Mucosa of gallbladder (tissue), 1 donor: ENCODE measurements at places on chromosomes 4 and X. TPM values are rescaled to one million over a fixed set of nuclear protein-coding genes. Genes with fewer than 3 reads are reported as not detected.

GRCh38 chrX:103330681-103331288, 746 bp downstream of the TCEAL7 start:
- no peak for DNase-seq

- DNase-seq, result no peak
These were observed 23.3 kb upstream of the NDP start for GRCh38 chrX:43996491-43996890.

The YY2 gene
- 1.9 TPM for total RNA-seq

DNA sequence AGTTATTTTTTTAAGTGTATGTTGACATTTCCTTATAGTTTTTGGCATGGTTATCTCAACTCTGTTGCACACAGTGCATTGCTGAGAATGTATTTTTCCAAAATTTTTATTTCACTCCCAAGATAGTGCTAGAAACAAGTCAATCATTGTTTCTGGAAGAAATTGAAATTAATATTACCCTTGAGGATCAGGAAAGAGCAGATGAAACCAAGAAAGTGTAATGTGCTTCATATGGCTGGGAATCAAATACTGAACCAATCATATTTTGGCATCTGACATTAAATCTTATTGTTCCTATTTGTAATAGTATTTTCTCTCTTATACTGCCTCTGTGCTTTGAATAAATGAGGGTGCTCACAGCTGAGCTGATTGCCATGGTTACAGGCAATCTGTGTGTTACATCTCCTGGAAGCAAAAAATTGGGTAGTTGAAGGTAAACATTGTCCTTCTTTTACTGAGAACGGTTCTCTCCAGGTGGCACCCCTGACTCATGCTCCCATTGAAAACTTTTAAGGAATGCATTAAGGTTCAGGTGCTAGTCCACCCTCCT, 358.2 kb upstream of the NR3C2 start:
- no peak for DNase-seq

The FABP2 gene
- not detected for total RNA-seq

DNA sequence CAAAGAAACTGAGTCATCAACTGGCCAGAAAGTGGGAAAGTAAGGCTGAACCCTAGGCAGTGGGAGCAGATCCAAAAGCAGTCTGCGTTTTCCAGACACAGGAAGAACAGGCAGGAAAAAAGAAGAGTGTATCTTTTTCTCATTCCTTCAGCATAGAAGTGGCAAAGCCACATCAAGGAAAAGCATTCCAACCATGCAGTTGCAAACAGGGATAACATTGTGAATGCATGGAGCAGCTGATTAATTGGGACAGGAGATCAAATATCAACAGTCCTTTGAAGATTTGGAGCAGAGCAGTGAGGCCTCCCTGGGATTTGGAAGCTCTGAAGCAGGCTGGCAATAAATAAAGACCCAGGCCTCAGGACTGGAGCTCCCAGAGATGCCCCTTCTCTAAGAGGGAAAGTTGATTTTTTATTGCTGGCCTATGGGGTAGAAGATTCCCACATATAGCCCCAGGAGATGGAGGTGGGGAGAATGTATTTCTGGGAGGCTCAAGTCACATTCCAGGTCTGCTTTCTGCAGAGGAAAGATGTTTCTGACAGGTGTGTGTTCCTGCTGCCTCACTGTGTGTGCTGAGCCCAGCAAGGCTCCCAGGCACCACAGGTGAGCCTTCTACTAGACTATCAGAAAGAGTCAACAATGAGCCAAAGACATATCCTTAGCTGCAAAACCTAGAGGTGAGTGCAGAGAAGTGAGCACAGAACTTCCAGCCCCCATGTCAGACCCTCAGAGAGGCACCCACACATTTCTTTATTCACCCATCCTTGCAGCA, 222.5 kb downstream of the RAB28 start:
- no peak for DNase-seq

The BEND4 gene
- 0.20 TPM for total RNA-seq

- DNase-seq, result no peak
These were observed 958.2 kb downstream of the PCDH7 start for GRCh38 chr4:31678356-31678755.

GRCh38 chrX:130085551-130086446, 24.5 kb downstream of the ELF4 start:
- no peak for DNase-seq

DNA sequence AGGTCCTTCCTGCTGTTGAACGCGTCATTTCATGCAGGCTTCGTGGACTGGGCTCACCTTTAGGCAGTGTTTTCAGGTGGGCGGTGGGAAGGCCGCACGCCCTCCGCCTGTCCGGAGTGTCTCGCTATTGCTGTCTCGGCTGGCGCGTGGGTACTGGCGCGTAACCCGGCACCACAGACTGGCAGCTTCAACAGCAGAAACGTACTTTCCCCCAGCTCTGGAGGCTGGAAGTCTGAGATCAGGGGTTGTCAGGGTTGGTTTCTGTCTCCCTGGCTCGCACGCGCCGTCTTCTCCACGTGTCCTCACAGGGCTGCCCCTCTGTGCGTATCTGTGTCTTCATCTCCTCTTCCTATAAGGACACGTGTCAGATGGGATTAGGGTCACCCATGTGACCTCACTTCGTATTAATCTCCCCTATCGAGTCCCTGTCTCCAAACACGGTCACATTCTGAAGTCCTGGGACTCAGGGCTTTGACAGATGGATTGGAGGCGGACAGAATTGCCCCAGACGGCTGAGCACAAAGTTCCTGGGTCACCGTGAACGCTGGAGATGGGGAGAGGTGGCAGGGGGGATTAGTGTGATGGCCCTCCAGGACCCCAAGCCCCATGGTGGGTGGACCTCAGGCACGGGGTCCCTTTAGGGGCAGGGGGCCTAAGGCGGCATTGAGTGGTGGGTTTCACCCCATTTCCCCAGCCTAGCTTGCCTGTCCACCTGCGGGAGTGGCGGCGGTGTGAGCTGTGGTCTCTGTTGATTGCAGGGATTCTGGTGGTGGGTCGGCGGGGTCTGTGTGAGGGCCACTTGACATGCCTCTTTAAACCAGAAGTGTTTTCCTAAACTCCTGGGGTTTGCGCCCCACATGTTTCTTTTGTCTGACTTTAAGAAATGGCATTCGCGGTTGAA, 83.4 kb upstream of the LRPAP1 start:
- no peak for DNase-seq

- DNase-seq, result no peak
These were observed 19.4 kb upstream of the AGA start for GRCh38 chr4:177461606-177462005.

DNA sequence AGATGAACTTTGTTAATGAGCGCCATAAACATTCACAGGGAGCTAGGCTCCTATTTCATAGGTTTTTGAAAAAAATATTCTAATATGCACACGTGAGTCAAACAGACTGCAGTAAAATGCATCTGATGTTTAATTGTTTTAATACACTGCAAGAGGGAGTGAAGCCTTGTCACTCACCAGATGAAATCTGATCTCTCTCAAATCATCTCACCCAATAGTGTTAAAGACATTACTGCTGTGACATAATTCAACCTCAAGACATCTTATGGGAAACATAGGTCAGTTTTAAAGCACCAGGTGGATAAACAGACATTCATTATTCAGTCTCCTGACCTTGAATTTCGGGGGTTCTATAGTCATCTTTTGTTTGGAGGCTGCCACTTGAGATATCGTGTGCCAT, 148.3 kb downstream of the MAML3 start:
- no peak for DNase-seq

DNA sequence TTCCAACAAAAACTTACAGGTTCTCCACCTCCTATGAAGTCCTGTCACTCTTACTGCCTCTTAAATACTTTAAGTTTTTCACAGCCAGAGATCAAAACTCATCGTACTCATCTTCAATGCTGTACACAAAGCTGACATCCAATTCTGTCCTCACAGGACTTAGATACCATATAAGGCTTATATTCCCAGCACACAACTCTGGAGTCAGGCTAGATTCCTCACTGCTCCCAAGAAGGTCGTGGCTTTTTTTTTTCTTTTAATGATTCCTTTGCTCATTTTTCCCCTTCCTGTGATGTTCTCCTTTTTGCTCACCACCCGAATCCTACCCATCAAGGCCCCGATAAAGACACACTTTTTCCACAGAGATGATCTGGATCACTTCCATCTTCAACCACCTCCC, 914 bp downstream of the TRAPPC2 start:
- no peak for DNase-seq

GRCh38 chr4:143555676-143556075, 42.2 kb downstream of the SMARCA5 start:
- DNase-seq, result no peak

DNA sequence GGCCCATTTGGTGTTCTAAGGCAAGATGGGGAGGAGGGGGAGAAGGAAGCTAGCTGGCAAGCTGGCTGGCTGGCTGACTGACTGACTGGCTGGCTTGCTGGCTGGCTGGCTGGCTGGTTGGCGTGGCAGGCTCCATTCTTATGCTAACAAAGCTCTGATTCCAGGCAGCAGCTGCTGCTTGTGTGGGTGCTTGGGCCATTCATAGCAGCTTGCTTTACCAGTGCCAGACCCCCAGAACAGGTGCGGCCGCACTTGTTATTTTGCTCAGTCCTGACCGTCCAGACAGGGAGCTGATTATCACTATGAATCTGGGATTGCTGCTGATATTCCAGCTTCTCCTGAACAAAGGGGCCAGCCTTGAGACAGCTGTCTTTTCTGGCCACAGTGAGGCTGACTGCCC, 131.2 kb upstream of the PAK3 start:
- no peak for DNase-seq

The NUDT11 gene
- total RNA-seq, result 1.5 TPM

The NPY1R gene
- 6.3 TPM for total RNA-seq

The SYNPO2 gene
- total RNA-seq, result 735 TPM

DNA sequence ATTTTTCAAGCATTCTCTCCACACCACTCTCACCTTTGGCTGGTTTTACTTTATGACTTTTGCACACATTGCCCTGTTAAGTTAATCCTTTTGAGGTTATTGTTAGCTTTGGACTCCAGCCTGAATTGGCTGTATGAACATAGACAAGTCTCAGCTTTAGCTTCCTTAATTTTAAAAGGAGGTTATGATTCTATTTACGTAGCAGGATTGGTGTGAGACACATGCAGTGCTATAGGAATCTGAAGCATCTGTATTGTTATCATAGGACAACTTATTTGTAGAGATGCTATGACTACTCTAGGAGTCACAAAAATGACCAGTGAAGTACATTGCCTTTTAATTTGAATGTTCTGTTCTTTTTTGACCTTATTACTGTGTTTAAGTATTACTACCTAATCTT, 15.7 kb downstream of the PGAM4 start:
- no peak for DNase-seq

The PITX2 gene
- 4.2 TPM for total RNA-seq

DNA sequence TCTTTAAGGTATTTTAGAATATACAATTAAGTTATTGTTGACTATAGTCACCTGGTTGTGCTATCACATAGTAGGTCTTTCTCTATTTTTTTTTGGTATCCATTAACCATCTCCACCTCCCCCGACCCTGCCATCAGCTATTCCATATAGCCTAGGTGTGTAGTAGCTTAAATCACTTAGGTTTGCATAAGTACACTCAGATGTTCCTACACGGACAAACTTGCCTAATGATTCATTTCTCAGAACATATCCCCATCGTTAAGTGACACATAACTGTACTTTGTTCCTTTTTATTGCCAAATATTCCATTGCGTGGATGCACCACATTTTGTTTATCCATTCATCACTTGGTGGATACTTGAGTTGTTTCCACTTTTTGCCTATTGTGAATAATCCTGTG, 67.9 kb downstream of the SLAIN2 start:
- DNase-seq, result no peak

- peak; percentile 20 for DNase-seq
These were observed 171.8 kb upstream of the TTC29 start for GRCh38 chr4:147117431-147117830.

- DNase-seq, result no peak
These were observed 10.4 kb downstream of the AFP start for GRCh38 chr4:73446336-73446938.

GRCh38 chr4:162056990-162057389, 106.8 kb downstream of the FSTL5 start:
- DNase-seq, result no peak

DNA sequence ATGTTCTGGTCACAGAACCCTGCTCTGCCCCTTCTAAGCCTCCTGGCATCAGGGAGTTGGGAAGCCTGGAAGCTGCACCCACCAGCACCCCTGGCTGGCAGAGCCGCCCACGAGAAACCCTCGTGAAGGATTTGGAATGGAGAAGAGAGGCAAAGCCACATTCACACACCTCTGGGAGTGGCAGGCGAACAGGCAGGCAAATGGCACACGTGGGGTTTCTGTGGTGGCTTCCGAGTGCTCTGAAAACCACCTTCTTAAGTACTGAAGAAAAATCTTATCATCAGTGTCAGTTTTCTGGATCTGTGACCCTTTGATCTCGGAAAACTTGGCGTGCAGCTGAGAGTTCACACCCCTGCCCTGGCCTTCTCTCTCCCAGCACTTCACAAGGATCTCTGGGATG, 442.2 kb upstream of the FRG1 start:
- DNase-seq, result no peak

The IQCM gene
- total RNA-seq, result not detected

The SRPX2 gene
- 9.2 TPM for total RNA-seq

- no peak for DNase-seq
These were observed 9.8 kb upstream of the PDE5A start for GRCh38 chr4:119638359-119638758.

The TBC1D8B gene
- total RNA-seq, result 14.6 TPM

The SOWAHD gene
- 4.7 TPM for total RNA-seq
